Progenitor cell of endocrine pancreas (in vitro differentiated cells): ENCODE measurements at places on chromosomes 6 and 20.

DNA sequence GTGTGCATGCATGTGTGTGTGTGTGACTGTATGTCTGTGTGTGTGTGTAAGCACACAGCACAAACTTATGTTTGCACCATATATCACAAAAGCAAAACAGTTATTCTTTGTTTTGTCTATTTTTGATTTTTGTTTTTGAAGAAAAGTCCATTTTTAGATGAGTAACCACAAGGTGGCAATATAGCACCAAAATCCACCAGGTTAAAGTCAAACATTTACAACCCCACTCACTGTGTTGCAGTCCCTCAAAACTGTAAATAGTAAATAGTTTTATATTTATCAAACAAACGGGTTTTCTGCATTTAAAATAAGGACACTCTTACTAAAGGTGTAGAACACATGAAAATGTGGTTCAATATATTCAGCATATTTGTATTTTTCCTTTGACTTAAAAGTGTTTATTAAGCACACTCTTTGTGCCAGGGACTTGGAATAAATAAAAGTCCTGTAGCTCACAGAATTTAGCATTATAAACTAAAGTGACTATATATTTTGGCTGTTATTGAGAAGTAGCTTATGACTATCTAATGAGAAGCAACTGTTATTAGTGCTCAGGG is 118.5 kb downstream of the GFRAL start:
- DNase-seq, result no peak

- DNase-seq, result no peak
Measured at GRCh38 chr6:21780141-21780540, 186.6 kb downstream of the SOX4 start.

- no peak for DNase-seq
Measured at GRCh38 chr20:23879811-23880374, 345 bp upstream of the CST5 start.

DNA sequence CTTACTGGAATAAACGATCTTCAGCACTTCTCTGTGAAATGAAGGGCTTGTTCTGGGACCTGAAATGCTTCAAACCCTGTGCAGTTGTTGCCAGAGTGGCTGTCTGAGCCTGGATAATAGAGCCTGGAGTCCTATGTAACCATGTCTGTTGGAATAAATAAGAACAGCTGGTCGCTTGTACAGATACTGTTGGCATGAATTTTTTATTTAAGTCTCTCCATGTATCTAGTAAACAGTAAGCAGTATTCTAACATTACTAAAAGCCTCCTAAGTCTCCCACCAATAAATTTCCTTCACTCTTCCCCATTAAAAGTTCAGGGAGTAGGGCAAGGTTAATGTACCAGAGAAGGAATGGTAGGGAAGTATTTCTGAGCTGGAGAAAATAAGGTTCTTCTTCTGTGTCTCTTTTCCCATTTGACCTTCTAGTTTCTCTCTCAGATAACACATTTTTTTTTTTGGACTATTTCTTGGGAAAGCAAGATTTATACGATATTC is 227.5 kb downstream of the PRL start:
- no peak for DNase-seq

GRCh38 chr6:139334806-139335446 is 39.5 kb downstream of the CITED2 start:
- no peak for DNase-seq

- DNase-seq, result no peak
Measured at GRCh38 chr6:168041928-168042327, 37.1 kb downstream of the FRMD1 start.

DNA sequence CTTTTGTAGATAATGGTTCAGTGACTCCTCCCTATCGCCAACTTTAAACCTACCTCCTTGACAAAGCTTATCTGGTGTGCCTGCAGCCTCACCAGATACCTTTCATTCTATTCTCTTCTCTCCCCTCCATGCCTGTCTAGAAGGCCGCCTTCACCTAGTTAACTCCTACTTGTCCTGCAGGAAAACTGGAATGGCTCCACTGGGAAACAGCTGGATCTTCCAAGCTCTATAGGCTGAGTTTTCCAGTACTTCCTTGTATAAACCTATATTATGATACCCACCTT is 6.2 kb downstream of the PRKN start:
- DNase-seq, result no peak

- no peak for DNase-seq
Measured at GRCh38 chr6:144718431-144718830, 433.3 kb downstream of the UTRN start.

DNA sequence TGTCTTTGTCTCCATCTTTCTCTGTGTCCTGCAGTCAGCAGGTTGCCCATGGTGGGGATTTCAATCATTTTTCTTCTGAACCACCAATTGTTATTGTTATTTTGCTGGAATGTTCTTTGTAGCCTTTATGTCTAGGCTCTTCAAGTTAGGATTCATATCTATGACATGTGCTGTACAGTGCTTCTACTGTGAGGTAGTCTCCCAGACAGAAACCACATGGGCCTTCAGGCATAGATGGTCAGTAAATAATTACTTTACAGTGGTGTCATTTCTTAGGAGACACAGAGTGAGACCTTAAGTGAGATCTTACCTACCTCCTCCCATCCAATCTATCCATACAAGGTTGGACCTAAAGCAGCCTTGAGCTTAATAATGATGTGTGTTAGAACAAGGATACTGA is 265.5 kb downstream of the ZFAND3 start:
- no peak for DNase-seq

DNA sequence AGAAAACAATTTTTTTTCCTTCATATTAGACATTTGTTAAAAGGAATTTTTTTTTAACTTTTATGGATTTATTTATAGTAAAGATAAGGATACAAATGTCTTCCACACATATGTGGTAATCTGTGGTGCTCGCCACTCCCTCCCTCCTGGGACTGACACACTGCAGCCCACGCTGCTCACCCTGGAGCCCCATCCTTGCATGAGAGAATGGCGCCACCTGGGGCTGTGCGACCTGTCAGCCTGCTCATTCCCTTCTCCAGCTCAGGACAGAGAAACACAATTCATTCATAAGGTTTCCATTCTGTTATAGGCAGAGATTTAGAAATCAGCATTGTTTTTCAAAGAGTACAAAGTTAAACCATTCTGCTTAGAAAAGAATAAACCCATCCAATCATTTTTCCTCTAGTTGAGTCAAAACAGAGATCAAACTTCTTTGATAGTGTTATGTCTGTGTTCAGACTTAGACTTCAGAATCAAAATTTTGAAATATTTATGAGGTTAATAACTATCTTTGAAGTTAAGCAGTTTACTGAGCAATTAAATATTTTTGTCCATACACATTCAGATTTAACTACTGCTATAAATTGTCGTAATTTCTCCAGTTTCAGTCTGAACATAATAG is 42.8 kb upstream of the DYNLRB1 start:
- DNase-seq, result peak; percentile 34

DNA sequence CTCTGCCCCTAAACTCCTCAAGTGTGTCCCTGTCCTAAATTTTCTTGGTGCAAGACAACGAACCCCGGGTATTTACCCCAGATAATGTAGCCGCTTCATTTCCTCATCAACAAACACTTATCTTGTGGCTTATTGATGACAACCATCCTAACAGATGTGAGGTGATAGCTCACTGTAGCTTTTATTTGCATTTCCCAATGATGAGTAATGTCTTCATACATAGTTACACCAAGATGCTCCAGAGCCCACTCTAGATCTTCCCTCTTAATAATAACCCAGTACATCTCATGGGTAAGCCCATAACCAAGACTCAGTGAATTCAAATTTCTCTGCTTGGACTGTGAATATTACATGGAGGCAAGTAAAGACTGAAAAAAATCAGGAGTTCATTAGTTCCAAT is 48.2 kb upstream of the BEND6 start:
- DNase-seq, result no peak

DNA sequence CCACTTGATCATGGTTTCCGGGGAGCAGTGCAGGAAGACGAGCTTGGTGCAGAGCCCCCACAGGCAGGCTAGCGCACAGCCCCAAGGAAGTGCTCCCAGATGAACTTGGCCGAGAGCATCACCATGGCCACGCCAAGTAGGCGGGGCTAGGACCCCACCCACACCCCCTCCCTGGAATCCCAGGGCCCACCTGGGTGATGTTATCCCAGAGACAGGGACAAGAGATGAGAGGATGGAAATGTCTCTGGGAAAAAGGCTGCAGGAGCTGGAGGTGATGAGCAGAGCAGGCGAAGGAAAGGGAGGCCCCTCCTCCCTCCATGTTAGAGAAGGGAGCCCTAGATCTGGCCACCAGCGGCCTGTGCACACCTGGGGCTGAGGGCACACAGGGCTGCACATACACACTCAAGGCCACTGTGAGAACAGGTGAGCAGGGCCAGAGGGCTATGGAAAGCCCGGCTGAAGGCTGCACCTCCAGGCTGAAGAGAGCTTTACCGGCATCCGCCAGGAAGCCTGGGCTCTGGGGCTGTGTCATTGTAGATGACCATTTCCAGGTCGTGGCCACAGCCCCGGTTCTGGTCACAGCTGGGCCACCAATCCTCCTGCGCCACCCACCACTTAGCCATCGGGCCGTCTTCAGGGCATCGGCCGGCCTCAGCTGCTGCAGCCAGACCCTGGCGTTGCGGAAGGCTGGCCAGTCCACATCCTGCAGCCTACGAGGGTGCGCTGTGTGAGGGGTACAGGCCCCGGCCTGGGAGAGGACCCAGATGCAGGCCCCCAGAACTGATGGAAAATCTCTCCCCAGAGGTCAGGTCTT is 24.9 kb downstream of the NPEPL1 start:
- no peak for DNase-seq

DNA sequence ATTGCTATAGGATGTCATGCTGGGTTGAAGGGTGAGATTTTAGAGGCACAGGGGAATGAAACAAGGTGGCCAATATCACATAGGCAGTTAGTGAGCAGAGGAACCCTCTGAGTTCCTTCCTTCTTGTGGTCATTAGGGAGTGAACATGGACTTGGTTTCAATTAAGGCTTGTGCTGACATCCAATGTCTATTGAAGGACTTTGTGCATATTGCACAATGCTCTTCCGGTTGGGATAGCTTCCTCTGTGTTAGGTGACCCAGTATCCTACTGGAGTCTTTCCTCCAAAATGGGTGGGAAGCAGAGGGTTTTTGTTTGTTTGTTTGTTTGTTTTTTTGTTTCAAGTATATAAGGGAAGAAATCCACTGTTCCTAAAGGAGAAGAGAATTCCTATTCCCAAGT is 98.5 kb downstream of the HDGFL1 start:
- DNase-seq, result no peak

- DNase-seq, result no peak
Measured at GRCh38 chr6:158460602-158461169, 99.2 kb upstream of the TMEM181 start.

DNA sequence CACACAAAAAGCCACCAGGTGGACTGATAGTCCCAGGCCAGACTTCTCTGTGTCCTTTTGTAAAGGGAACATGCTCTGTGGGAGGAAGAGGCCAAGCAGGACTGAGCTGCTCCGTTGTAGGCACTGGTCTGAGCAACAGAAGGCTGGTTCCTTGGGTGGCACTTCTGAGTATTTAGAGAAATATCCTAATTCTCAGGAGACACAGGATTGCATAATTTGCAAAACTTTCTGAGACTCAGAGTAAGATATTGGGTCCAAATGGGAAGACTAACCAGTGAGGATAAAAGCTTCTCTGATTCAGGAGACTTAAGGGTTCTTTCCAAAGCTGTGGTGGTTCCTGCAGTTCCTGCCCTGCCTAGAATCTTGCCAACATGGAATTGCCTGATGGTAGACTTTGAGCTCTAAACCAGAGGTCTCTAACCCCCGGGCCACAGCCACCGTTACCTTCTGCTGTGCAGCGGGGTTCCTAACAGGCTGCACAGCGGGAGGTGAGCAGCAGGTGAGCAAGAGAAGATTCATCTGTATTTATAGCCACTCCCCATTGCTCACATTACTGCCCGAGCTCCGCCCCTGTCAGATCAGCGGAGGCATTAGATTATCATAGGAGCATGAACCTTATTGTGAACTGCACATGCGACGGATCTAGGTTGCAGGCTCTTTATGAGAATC is 107.0 kb downstream of the OLIG3 start:
- DNase-seq, result no peak

DNA sequence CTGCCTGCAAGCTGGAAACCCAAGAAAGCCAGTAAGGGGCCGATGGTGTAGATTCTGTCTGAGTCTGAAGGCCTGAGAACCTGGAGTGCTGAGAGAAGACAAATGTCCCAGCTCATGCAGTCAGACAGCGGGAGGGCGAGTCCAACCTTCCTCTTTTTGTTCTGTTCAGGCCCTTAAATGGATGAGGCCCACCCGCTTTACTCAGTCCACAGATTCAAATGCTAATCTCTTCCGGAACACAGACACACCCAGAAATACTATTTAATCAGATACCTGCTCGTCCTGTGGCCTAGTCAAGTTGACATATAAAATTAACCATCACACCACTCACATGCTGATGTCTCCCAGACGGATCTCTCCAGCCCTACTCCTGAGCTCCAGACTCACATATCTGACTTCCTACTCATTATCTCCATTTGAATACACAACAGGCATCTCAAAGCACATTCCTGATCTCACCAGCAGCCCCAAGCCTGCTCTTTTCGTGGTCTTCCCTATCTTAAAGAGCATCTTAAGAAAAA is 26.7 kb upstream of the SRC start:
- no peak for DNase-seq

GRCh38 chr20:16517946-16518783 is 55.1 kb downstream of the KIF16B start:
- DNase-seq, result no peak
